ENCODE measurements at places on chromosomes 2 and 18. TPM values are rescaled to one million over a fixed set of nuclear protein-coding genes. Genes with fewer than 3 reads are reported as not detected.

The LRPPRC gene
- 67.9 TPM for total RNA-seq

The MYOM1 gene
- total RNA-seq: 2.9 TPM

The SERPINB13 gene
- total RNA-seq: not detected

The ALKAL2 gene
- total RNA-seq: 29.8 TPM

The OTX1 gene
- not detected for total RNA-seq

The COLEC12 gene
- 8.0 TPM for total RNA-seq

The SPC25 gene
- total RNA-seq: not detected

The KCNG2 gene
- not detected for total RNA-seq

The CDH19 gene
- total RNA-seq: 2.9 TPM

The ALPI gene
- not detected for total RNA-seq

The ZNF396 gene
- total RNA-seq: 5.5 TPM

The TMEM163 gene
- not detected for total RNA-seq

DNA sequence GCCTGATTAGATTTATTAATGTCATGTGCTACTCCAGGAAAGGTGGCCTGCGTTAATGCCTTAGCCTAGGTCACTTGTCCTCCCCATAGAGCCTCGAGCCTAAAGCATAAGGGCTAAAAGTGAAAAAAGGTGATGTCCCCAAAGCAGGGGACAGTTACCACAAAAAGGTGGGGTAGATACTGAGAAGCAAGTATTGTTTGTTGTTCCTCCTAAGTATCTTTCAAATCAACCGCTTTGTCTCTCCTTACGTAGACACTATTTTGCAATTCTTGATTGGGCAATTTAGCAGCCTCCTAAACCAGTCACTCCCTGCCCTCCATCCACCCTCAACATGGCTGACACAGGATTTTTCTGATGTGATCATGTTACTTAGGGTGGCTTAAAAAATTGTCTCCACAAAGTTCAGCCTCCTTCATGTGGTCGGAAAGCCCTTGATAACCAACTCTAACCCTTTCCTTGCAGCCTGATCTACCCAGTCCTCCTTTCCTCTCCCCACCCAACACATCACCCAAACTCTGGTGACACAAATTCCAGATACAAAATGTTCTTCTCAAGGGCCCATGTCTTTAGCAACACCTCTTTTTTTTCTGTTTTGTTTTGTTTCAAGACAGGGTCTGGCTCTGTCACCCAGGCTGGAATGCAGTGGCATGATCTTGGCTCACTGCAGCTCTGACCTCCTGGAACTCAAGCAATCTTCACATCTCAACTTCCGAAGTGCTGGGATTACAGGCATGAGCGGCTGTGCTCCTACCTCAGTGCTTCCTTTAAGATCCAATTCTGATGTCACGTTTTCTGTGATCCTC, 6.9 kb downstream of the INHA start:
- DNase-seq: no peak
- H3K27ac ChIP-seq: no peak overlapping the region
- no peaks in the 10 kb centered on the region for H3K27me3 ChIP-seq
- H3K4me3 ChIP-seq: no peak overlapping the region
- no peaks in the 10 kb centered on the region for H3K4me1 ChIP-seq

- H3K36me3 ChIP-seq: no peaks in the 10 kb centered on the region
- DNase-seq: no peak
- peaks cover 46% of the 10 kb centered on the region for H3K4me1 ChIP-seq
- no peak overlapping the region for H3K4me3 ChIP-seq
- no peaks in the 10 kb centered on the region for H3K27me3 ChIP-seq
Measured at GRCh38 chr2:230669386-230669950, 43.2 kb upstream of the CAB39 start.

- no peaks in the 10 kb centered on the region for H3K36me3 ChIP-seq
- no peaks in the 10 kb centered on the region for H3K27me3 ChIP-seq
- DNase-seq: no peak
- H3K27ac ChIP-seq: peak overlapping the region; percentile 82
Measured at GRCh38 chr2:28344756-28345373, 47.8 kb upstream of the FOSL2 start.

DNA sequence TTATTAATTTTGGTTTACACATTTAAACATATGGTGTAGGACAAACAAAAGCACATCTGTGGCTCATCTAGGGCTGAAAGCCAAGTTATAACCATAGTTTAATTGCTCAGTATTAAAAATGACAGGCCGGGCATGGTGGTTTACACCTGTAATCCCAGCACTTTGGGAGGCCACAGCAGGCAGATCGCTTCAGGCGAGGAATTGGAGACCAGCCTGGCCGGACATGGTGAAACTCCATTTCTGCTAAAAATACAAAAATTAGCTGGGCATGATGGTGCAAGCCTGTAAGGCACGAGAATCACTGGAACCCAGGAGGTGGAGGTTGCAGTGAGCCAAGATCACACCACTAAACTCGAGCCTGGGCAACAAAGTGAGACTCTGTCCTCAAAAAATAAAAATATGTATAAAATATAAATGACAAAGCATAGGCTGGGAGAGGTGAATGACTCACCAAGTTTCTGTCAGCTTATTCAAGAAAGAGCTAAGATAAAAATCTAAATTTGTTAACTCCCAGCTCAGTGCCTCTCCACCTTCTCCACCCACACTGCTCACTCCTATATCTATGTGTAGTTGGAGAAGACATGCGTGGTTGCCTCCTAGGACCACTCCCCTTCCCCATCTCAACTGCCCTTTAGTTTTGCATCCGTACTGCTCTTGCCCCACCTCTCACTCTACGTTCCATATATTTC, 79.2 kb upstream of the PID1 start:
- no peak overlapping the region for H3K27ac ChIP-seq
- DNase-seq: no peak
- H3K4me1 ChIP-seq: no peaks in the 10 kb centered on the region

- no peaks in the 10 kb centered on the region for H3K36me3 ChIP-seq
- DNase-seq: no peak
- H3K27ac ChIP-seq: no peak overlapping the region
- H3K4me1 ChIP-seq: peaks cover 29% of the 10 kb centered on the region
- no peak overlapping the region for H3K4me3 ChIP-seq
Measured at GRCh38 chr2:85911814-85912692, 23.3 kb upstream of the ST3GAL5 start.

GRCh38 chr2:70081221-70081620, 6.1 kb upstream of the PCBP1 start:
- H3K4me1 ChIP-seq: peaks cover 28% of the 10 kb centered on the region
- DNase-seq: no peak
- H3K27me3 ChIP-seq: no peaks in the 10 kb centered on the region
- H3K4me3 ChIP-seq: no peak overlapping the region

GRCh38 chr2:195932-196331, 67.9 kb downstream of the SH3YL1 start:
- no peak for DNase-seq
- no peak overlapping the region for H3K27ac ChIP-seq
- H3K27me3 ChIP-seq: no peaks in the 10 kb centered on the region
- no peak overlapping the region for H3K4me3 ChIP-seq

- H3K27me3 ChIP-seq: no peaks in the 10 kb centered on the region
- H3K36me3 ChIP-seq: no peaks in the 10 kb centered on the region
- H3K4me3 ChIP-seq: no peak overlapping the region
- H3K27ac ChIP-seq: no peak overlapping the region
Measured at GRCh38 chr2:17208511-17208910, 309.7 kb downstream of the RAD51AP2 start.

DNA sequence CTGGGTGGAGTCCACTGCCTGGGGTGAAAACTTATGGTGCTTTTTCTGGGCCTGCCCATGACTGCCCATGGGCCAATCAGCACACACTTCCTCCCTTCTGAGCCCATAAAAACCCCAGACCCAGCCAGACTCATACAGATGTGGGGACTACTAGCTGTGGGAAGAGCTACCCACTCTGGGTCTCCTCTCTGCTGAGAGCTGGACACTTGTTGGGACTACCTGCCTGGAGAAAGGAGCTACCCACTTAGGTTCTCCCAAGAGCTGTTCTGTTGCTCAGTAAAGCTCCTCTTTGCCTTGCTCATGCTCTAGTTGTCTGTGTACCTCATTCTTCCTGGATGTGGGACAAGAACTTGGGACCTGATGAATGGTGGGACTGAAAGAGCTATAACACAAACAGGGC, 119.6 kb upstream of the SLC38A11 start:
- no peak for DNase-seq
- H3K27me3 ChIP-seq: no peaks in the 10 kb centered on the region
- no peak overlapping the region for H3K27ac ChIP-seq
- H3K36me3 ChIP-seq: no peaks in the 10 kb centered on the region
- H3K4me1 ChIP-seq: no peaks in the 10 kb centered on the region

DNA sequence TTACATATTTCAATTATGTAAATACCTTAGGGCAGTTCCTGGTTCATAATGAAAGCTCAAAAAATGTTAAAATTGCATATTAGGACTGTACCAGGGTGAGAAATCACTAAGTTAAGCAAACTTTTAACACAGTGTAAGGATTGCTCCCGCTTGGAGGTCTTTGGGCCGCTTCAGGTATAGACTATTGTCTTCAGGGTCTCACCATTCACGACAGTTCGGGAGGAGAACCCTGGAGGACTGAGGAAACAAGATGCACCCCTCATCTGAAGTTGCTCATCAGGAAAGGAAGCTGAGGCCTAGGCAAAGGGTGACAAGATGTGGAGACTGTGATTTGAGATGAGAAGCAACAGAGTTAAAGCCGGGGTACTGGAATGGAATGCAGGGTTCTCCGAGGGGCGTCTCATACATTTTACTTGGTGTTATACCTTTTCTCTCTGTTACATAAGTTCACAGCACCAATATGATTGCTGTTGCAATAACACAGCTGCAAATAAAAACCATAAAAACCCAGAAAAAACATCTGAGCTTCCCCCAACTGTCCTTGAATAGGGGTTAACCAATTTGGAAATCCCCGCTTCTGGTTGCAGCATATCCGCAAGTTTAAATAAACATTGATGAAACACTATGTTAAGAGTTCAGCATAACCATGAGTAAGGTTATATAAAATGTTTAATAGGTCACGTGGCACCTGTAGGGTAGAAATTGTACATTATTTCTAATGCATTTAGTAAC, 40.1 kb downstream of the FBXO48 start:
- no peak overlapping the region for H3K4me3 ChIP-seq
- H3K4me1 ChIP-seq: peaks cover 37% of the 10 kb centered on the region
- H3K27ac ChIP-seq: no peak overlapping the region
- no peaks in the 10 kb centered on the region for H3K36me3 ChIP-seq
- H3K27me3 ChIP-seq: no peaks in the 10 kb centered on the region

DNA sequence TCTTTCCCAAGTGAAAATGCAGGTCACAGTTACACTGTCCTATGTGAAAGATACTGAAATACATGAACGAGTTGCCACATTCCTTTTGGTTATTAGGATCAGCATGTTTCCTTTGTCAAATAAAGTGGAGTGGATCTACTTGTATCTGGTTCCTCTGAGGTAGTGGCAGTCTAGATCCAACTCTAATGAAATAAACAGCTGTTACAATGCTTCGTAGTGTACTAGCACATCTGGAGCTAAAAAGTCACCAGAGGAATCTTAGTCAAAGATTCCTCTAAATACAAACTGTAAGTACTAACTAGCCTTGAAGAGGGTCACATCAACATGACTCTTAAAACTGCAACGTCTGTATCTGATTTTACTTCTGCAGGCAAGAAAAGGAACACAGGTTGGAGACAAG, 228.9 kb downstream of the DYM start:
- H3K4me1 ChIP-seq: no peaks in the 10 kb centered on the region
- DNase-seq: no peak
- no peak overlapping the region for H3K27ac ChIP-seq
- peaks cover 26% of the 10 kb centered on the region for H3K36me3 ChIP-seq

DNA sequence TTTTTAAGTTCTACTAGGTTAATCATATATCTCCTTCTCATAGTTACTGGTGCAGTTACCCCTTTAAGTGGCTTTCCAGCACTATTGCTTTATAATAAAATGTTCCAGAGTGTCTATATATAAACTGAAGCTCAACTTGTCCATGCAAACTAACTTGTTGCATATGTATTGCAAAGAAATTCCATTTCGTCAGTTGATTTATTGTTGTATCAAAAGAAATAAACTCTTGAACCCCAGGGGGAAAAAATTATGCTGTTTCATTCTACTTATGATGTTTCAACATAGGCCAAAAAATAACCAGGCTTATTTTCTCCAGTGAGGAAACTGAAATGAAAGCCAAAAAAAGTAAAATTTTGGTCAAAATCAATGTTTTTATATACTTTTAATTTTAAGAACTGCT, 491.9 kb downstream of the NR4A2 start:
- H3K27me3 ChIP-seq: no peaks in the 10 kb centered on the region
- H3K4me3 ChIP-seq: no peak overlapping the region
- DNase-seq: no peak
- no peaks in the 10 kb centered on the region for H3K4me1 ChIP-seq

DNA sequence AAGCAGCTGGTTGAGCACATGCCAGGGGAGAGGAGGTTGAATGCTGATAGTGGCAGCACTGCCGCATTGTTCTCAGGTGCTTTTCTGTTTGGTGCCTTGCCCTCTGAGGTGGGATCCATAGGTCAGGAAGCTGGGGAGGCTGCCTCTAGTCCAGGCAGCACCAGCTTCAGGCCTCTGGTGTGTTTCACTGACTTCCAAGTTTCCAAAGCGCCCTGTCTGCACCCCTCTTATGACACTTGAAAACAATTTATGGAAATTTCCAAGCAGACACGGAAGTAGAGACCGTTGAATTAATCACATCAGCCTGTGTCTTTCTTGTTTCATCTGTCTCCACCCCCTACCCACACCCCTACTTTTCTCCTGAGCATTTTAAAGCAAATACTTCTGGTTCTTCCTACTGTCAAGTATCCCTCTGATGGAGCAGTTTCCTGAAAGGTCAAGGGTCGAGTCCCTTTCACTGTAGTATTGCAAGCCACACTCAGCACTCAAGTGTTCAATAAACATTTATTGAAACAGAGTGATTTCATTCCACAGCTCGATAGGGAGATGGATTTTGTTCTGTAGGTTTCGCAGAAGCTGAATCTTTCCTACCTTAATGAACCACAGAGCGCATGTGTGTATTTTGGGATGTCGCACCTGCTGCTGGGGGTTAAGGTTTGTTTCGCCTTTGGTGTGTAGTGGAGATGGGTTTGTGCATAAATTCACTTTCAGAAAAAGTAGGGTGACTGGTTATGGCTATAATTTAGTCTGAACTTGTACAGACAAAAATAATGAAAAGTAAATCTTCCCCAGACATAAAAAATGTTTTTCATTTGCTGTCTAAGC, 21.4 kb downstream of the DGKD start:
- peaks cover 9% of the 10 kb centered on the region for H3K4me1 ChIP-seq
- no peak overlapping the region for H3K27ac ChIP-seq
- DNase-seq: no peak
- peaks cover 10% of the 10 kb centered on the region for H3K36me3 ChIP-seq
- H3K4me3 ChIP-seq: no peak overlapping the region
- H3K27me3 ChIP-seq: no peaks in the 10 kb centered on the region

- DNase-seq: no peak
- H3K4me3 ChIP-seq: no peak overlapping the region
Measured at GRCh38 chr2:50335433-50335832, 696.5 kb downstream of the NRXN1 start.

DNA sequence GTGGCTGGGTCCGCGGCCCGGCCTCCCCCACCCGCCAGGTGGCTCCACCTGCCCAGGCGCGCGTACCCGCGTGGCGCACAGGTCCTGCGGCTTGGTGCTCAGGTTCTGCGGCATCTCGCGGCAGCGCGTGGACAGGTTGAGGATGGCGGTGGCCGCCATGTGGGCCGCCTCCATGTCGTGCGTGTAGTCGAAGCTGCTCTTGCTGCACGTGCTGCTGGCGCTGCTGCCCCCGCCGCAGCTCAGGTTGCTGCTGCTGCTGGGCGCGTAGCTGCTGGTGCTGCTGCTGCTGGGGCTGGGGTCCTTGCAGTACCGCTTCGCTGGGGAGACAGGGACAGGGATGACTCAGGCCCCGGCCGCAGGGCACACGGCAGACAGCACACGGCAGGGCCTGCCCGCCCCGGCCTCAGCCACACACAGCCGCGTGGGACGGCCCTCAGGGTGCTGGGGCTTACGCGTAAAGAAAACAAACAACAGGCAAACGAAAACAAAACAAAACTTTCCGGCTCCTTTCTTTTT, 147.7 kb upstream of the PXDN start:
- no peak for DNase-seq
- peaks cover 38% of the 10 kb centered on the region for H3K27me3 ChIP-seq
- H3K36me3 ChIP-seq: no peaks in the 10 kb centered on the region
- no peak overlapping the region for H3K27ac ChIP-seq
